ENCODE measurements at places on chromosomes 1 and 21.

- DNase-seq: no peak
Observed at GRCh38 chr1:195960580-195960979, 647.7 kb downstream of the KCNT2 start.

- DNase-seq: no peak
Observed at GRCh38 chr1:85404408-85404807, 60.6 kb downstream of the DDAH1 start.

DNA sequence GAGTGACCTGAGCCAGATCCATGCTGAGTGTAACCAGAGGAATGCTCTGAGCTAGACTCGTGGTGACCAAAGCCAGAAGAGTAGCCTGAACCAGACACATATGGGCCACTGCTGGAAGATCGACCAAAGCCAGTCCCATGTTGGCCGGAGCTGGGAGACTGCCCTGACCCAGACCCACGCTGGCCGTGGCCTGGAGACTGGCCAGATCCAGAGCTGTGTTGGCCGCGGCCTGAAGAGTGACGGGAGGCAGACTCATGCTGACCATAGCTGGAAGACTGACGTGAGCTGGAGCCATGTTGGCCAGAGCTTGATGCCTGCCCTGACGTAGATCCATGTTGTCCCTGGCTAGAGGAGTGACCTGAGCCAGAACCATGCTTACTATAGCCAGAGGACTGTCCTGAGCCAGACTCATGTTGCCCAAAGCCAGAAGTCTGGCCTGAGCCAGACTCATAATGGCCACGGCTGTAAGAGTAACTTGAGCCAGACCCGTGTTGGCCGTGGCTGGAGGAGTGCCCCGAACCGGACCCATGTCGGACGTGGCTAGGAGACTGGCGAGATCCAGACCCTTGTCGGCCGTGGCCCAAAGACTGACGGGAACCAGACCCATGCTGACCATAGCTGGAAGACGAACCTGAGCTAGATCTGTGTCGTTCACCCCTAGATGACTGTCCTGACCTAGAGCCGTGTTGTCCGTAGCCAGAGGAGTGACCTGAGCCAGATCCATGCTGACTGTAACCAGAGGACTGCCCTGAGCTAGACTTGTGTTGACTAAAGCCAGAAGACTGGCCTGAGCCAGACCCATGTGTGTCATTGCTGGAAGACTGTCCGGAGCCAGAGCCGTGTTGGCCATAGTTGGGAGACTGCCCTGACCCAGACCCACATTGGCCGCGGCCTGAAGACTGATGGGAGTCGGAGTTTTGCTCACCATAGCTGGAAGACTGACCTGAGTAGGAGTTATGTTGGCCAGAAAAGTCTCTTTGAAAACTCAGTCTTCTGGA is 3.5 kb downstream of the HRNR start:
- no peak for DNase-seq

- no peak for DNase-seq
Observed at GRCh38 chr1:234543442-234544086, 64.6 kb upstream of the TARBP1 start.

DNA sequence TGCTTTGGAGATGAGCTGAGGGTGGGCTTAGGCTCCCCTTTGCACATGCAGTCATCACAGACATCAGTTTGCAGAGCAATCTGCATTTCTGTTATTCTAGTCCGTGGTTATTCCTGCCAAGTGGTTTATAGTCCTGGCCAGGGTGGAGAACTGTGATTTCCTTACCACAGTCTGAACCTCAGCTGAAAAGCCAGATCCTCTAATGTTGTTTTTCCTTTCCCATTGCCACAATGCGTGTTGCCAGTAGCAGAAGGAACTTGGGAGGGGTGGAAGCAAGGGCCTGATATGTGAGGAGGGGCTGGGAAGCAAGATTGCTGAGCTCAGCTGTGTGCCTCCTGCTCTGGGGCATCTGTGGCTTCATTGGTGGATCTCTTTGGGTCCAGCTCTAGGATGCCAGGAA is 18.0 kb upstream of the ST3GAL3 start:
- no peak for DNase-seq

- DNase-seq: no peak
Observed at GRCh38 chr1:205961991-205962820, 18.9 kb upstream of the SLC26A9 start.

- peak; percentile 83 for DNase-seq
Observed at GRCh38 chr1:58784758-58785441, 1.1 kb upstream of the JUN start.

DNA sequence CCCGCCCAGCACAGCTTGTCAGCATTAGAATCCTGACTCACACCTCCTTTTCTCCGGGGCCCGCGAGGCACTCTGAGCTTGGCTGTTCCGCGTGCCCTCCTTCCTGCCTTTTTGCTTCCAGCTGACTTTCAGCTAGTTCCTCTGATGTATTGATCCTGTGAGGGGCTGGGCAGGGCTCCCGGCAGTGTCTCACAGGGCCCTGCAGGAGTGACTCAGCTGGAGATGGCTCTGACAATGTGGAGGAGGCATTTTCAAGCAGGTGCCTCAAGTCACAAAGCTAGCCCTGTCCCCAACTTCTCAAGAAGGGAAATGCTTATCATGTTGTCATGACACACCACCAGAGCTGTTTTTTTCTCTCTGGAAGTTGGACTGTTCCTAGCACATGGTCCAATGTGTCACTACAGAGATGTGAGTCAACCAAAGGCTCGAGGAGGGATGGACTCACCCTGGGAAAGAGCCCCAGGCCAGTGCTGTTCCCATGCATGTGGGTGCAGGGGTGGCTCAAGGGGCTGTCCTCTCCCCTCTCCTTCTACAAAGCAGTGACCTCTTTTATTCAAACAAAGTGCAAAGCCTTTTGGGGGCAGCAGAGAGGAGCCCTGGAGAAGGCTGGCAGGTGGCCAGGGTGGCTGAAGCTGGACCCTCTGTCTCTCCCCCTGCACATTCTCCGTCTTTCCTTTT is 30.6 kb downstream of the SYT6 start:
- DNase-seq: no peak

DNA sequence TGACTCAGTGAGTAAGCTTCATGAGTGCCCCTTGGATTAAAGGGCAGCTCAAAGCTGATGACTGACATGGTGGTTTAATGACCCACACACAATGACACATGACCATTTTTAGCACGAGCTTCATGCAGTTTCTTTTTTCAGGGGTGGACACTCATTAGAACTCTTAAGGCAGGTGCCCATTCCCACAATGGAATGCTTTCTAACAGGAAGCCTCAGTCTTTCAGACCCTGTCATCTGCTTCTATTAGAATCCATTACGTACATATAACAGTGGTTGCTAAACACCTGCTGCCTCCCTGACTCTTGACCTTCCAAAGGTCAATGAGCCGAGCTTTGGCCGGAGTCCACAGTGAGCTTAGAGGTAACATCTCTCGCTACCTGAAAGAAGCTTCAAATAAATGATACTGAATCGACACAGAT is 27.4 kb downstream of the AKNAD1 start:
- DNase-seq: no peak

DNA sequence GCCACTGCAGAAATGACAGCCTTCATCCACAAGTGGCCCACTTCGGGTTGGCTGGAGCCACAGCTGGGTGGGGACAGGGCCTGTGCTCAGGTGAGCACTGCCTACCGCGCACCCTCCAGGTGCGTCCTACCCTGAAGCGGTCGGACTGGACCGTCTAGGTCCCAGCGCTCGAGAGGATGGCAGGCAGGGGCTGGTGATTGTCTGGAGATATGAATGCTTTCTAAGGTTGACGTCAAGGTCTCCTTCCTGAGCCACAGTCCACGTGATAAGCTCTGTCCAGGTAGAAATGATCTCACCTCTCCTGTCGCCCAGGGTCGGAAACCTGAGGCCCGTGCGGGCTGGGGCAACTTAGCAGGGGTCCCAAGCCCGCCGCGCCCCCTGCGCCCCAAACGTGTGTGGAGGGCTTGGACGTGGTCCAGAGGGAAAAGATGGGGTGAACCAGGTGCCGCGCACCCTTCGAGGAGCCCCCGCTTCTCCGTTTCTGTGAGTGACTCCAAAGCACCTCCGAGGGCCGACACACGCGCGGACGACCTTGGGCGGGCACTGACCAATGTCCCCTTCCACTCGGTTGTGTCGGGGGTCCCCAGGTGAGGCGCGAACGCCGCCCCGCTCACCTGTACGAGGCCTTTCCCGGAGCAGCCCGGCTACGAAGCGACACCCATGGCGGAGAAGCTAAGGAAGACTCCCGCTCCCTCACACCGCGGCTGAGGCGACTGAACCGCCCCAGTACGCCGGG is 853 bp upstream of the DOP1B start:
- no peak for DNase-seq

DNA sequence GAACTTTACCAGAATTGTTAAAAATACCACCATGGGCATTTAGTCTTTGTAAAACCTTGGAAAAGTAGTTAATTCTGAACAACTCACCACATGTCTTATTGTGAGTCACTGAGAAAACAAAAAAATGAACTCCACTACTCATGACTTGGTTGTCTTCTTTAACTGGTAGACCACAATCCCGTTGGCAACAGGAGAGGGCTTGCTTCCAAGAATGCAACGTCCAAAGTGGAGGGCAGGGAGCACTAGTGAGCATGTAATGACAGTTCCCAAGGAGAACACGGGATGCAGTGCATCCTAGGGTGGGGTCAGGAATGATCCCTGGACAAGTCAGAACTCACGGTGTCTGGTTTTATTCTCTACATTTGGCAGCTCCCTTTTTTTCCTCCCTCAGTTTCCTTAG is 15.2 kb upstream of the HMCN1 start:
- DNase-seq: no peak

DNA sequence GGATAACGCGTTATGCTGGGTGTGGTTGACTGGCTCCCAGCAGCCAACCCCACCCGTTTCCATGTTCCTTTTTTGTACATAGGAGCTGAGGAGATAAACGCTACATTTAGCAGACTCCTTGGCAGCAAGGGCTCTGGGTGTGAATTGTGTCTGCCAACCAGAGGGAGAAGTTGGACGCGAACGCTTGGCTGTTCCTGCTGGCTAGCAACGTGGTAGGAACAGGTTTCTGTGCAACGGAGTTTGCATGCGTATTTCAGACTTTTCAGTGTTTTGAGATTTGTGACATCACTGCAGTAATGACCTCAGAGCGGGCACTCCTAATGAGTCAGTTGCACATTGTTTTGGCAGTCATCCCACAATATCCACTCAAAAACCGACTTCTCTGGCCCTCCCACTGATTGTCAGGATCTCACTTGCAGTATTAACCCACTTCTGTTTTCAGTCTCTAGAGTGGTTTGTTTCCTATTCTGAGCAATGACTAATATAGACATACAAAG is 98.7 kb upstream of the RGS1 start:
- DNase-seq: no peak

GRCh38 chr1:39110882-39111281 is 84.7 kb downstream of the NDUFS5 start:
- no peak for DNase-seq

DNA sequence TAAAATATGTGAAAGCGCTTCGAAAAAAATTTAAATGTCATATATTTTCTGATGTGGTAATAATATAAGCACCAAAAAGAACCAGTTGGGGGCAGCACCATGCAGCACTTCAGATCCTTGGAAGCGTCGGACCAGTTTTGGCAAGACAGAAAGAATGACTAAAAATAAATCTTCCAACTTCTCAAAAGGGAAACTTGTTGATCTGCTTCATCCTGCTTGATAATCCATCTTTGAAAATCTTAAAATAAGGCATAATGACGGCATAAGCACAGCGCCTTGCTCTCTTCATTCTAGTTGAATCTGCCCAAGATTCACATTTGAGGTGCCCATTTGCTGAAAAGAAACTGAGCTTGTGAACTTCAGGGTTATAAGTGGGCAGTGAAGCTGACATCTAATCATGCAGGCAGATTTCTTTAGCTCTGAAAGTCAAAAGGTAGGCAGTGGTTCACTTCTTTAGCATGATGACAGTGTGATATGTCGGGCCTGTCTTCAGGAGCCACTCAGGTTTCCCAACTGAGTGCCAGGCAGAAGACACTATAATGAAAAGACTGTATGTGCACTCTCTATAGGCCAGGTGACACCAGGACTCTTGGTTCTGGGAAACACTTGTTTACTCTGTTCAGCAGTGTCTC is 19.8 kb upstream of the MUTYH start:
- peak; percentile 5 for DNase-seq

- DNase-seq: no peak
Observed at GRCh38 chr1:205441716-205442050, 14.2 kb downstream of the BLACAT1 start.

DNA sequence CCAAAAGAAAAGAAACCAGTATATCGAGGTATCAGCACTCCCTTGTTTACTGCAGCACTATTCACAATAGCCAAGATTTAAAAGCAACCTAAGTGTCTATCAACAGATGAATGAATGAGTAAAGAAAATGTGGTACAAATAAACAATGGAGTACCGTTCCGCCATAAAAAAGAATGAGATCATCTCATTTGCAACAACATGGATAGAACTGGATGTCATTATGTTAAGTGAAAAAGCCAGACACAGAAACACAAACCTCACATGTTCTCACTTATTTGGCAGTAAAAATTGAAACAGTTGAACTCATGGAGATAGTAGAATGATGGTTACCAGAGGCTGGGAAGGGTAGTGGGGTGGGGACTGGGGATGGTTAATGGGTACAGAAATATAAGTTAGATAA is 4.3 kb upstream of the GNG5 start:
- DNase-seq: no peak

GRCh38 chr1:61428146-61428545 is 296.8 kb downstream of the TM2D1 start:
- no peak for DNase-seq

- DNase-seq: no peak
Observed at GRCh38 chr1:92754000-92754718, 30.7 kb downstream of the EVI5 start.

- DNase-seq: no peak
Observed at GRCh38 chr1:182394055-182394775, 2.6 kb upstream of the GLUL start.

DNA sequence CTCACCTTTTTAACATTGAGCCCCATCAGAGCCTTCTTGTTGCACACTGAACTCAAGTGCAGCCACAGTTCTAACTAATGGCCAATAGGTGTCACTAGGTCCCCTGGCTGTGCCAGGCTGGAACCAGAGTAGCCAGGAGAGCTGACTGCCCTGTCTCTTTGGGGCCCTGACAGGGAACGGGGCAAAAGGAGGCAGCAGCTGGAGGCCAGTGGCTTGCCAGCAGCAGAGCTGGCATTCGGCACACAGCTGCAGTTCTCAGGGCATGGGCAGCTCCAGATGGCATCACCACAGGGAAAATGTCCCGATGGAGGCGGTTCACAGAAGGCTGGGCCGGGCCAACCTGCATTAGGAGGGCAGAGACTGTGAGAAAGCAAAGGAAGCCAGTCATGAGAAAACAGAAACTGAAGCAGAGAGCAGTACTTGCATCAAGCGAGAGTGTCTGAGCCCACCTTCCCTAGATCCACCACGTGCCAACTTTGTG is 188.6 kb downstream of the FCRL5 start:
- DNase-seq: no peak

- no peak for DNase-seq
Observed at GRCh38 chr1:190747704-190748103, 270.0 kb upstream of the BRINP3 start.

- no peak for DNase-seq
Observed at GRCh38 chr21:32482565-32483292, 70.2 kb downstream of the EVA1C start.

DNA sequence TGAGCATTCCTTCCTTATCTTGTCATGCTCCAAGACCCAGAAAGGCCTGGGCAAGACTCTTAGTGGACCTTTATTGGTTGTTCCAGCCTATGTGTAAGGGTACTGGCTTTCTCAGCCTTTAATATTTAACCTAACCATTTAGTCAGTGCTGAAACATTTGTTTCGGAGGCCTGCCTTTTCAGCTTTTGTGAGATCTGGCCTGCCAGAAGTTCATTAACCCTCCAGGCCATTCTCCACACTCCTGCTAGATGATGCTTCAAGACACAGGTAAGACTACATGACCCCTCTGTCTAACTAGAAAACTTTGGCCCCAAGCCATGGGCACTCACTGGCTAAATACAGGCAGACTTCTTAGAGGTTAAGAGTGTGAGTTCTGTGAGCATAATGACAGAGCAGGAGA is 138.4 kb upstream of the ZP4 start:
- DNase-seq: no peak

Measured in hypothalamus (tissue), 51 donors.